ENCODE measurements at places on chromosomes 12 and 14. TPM values are rescaled to one million over a fixed set of nuclear protein-coding genes. Genes with fewer than 3 reads are reported as not detected.
A peak's percentile ranks its signal among the peaks of the same experiment; 100 is the strongest.

DNA sequence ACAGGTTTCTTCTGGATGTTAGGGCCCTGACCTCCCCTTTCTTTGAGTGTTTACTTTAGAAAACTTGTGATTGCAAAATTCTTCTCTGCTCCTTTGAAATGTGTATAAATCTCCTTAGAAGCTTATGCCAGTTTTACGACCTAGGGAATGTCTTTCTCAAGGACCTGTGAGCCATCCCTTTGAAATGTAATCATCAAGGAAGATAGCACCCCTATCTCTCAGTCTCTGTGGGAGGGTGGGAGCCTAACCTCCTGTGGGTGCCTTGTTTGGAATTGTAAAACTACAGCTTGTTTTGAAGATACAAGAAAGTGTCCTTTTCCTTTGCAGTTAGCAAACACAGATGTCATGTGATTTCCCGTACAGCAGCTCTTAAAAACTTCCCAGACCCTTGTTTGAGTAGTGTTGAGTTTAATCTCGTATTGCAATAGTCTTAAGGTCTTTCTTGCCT is 3.3 kb downstream of the OR10AD1 start:
- peak; percentile 30 for DNase-seq

Gene AGAP2
- 2.7 TPM for total RNA-seq

- DNase-seq = no peak
Observed at GRCh38 chr12:50387487-50387886, 8.9 kb downstream of the FAM186A start.

Gene GARIN6
- 7.8 TPM for total RNA-seq

DNA sequence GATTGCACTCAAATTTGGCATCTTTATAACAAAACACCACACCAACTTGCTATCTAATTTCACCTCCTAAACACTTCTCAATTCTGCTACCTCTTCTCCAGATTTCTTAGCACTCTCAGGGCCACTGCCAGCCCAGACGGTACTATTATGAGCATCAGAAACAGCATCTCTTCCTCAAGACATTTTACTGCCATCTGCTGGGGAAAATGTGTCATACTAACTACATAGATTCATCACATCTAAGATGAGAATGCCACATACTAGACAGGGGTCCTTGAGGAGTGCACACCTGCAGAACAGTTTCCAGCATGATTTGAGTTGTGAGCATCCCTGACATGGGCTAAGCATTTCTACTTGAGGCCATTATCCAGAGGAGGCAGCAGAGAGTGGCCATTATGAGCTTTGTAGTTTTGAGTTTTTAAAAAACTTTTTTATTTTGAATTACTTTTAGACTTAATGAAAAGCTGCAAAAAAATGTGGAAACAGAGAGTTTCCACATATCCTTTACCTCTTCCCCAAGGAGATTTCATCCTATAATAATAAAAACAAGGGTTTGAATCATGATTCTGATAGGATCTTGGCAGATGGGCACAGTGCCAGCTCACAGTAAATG is 15.1 kb upstream of the GRIP1 start:
- DNase-seq = peak; percentile 44

Gene EML5
- total RNA-seq = 19.3 TPM

Gene NABP2
- 30.4 TPM for total RNA-seq

- DNase-seq = no peak
Observed at GRCh38 chr12:2290516-2291065, 237.8 kb downstream of the CACNA1C start.

DNA sequence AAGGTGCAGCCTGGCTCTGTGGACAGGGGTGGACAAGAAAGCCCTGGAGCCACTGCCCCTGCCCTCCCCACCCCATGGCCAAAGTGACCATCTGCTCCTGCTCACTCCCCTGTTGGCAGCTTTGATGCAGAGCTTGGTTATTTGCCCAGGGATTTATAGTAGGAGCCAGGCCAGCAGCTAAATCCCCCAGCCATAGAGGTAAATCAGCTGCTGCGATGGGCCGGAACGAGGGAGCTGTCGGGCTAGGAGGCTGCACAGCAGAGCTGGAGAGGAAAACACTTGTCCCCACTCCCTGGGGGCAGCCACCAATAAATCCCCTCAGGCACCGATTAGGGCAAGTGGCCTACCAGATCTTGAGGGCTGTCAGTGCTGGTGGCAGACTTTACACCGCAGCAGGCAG is 26.0 kb downstream of the SMUG1 start:
- DNase-seq = no peak

- DNase-seq = no peak
Observed at GRCh38 chr12:115223322-115223721, 539.3 kb upstream of the TBX3 start.

DNA sequence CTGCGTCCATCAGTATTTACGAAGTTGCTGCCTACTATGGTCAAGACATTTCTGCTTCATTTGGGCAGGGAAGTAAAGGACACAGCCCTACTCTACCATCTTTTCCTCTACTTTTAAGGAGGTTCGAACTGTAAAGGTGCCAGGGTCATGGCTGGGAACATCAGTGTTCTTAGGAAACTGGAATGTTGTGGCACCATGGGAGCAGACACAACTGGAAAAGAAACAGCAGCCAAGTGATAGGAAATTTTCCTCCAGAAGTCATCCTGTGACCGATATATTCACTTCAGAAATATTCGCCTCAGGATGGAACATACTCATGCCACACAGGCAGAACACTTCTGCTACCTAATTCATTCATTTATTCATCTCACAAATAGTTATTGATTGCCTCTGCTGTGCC is 104.4 kb downstream of the ETV6 start:
- DNase-seq = no peak

DNA sequence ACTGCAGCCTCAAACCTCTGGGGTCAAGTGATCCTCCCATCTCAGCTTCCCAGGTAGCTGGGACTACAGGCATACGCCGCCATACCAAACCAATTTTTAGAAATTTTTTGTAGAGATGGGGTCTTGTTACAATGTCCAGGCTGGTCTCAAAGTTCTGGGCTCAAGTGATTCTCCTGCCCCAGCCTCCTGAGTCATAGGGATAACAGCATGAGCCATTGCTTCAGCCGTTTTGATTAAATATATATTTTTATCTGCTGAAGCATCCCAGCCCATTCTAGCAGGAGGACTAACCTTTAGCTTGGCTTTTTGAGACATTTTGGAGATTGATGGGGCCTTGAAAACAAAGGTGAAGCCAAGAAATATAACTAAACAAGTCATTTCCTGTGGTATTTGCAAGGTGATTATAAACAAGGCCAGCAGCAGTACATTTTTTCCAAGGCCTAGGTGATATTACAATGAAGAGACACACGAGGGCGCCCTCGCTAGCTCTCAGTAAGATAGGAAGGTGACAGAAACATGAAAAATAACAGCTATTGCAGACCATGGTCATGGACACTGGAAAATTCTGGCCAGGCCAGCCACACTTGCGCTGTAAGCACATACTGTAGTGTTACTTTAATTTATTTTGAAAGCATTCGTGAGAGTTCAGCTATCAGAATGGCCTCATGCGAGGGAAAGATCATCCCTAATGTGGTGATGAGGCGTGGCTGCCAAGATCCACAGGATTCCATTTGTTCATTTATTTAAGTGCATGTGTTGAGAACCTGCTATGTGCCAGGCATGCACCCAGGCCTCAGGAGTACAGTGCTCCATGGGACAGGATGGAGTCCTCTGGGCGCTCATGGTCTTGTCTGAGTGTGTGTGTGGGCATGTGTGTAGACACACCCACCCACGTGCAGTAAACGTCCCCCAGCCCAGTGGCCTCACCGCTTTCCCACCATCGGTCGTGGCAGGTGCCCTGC is 63.5 kb downstream of the DGLUCY start:
- peak; percentile 70 for DNase-seq

DNA sequence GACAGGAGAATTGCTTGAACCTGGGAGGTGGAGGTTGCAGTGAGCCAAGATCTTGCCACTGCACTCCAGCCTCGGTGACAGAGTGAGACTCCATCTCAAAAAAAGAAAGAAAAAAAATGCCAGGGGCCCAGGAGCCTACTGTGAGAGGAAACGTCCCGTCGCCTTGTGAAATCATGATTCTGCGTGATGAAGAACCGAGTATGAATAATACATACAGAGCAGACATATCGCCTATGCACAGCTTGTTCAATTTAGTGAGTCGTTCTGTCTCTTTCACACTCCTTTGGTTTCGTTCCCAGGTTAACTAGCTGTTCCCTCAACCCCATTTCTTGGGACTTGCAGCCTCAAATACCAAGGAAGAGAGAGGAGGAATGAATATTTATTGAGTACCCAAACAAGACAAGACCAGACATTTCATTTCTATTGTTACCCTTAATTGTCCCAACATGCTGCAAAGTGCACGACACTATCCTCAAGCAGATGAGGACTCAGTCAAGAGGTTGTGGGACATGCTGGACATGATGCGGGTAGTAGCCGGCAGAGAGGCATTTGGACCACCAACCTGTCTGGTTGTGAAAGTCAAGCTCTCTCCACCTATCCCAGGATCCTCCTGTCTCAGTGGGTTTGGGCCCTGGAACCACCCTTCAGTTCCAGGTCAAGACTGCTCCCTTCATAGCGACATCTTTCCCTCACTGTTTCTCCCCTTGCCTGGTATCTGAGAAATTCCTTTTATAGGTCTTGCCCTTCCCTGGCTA is 8.6 kb upstream of the CD27 start:
- no peak for DNase-seq

DNA sequence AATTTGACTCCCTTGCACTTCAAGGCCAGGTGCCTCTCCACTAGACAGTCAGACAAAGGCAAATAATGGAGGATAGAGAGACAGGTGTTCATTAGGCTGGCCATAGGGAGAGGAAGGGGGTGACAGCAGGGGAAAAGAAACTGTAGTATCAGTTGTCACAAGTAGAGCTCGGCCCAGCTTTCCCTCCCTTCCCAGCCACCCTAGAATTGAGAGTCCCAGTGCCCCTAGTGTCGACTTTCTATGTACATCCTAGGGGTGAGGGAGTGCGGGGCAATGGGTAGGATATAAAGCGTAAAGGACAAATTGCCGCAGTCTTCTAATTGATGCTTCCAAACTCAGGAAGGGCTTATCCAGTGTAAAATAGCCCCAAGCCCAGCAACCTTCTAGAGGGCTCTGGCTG is 39.0 kb downstream of the BAZ2A start:
- no peak for DNase-seq

DNA sequence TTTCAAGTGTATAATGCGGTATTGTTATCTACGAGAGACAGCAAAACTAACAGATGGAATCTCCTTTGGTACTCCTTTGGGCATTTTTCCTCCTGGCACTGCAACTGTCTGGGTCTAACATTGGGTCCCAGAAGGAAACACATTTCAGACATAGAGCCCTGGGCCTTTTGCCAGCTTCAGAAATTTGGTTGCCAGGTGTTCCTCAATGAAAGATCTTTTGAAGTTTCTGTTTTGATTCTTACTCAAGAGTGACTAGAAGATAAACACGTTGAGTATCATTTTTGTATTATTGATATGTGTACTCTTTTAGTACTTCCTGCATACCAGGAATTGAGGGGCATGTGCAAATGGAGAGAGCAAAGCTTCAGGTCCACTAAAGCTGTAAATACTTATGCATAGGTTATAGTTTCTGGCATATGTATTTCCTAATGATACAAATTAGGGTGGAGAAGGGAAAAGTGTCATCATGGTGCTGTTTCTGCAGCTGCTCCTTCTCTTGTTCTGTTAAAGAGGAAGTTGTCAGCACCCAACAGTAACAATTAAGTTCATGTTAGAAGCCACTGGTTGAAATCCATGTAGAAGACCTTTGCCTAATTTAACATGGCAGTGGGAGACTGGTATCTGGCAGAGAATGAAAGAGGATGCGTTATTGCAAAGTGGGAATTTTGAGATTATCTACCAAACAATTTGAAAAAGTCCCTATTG is 53.5 kb downstream of the SLC38A6 start:
- DNase-seq = no peak

- DNase-seq = no peak
Observed at GRCh38 chr14:61385002-61385685, 63.8 kb downstream of the PRKCH start.

Gene COA8
- 68.7 TPM for total RNA-seq

Gene KLRB1
- total RNA-seq = 0.25 TPM

- DNase-seq = no peak
Observed at GRCh38 chr14:76138119-76138757, 13.5 kb upstream of the GPATCH2L start.

- peak; percentile 43 for DNase-seq
Observed at GRCh38 chr12:107760207-107760808, 629 bp downstream of the PRDM4 start.

Gene LRCOL1
- total RNA-seq = 0.81 TPM

DNA sequence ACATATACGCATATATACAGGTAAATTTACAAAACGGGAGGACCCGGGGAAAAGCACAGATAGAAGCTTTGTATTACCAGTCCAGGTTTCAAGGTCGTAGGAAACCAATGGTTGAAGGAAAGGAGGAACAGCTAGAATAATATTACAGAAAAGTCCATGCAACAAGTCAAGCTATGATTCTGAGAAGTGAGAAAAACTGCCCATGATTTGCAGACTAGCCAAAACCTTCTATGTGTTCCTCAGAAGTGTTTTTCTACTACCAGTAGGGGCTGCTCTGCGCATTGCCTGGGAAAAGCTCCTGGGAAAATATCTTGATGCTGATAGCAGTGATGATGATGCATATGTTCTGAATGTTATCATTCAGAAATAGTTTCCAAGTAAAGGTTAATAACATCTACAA is 2.2 kb downstream of the PDZRN4 start:
- peak; percentile 57 for DNase-seq

Gene PRH2
- total RNA-seq = 1.3 TPM

DNA sequence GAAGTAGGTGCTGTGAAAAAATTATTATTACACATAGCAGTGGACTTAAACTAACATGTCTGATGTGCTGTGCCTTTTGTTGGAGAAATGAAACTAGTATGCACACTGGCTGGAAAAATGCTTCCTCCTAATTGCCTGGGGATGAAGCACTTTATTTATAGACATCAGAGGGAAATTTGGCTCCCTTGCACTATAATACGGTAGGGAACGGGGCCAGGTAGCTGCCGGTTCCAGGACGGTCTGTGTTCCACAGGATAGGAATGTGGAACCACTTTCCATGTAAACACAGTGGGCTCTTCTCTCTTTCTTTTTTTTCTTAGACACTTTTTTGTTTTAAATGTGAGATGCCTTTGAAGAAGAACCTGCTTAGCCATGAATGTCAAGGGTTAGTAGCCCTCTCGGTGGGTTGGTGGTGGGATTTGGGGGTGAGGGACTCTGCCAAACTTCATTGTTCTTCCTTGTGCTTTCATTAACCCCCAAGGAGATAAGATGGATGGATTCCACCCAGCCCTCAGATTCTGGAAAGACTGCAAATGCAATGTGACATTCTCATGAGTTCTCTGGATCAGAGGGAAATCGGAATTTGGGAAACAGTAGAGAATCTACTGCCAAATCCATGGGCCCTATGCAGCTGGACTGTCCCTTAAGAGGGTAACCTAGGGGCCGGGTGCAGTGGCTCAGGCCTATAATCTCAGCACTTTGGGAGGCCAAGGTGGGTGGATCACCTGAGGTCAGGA is 58.0 kb upstream of the GSC start:
- peak; percentile 65 for DNase-seq

DNA sequence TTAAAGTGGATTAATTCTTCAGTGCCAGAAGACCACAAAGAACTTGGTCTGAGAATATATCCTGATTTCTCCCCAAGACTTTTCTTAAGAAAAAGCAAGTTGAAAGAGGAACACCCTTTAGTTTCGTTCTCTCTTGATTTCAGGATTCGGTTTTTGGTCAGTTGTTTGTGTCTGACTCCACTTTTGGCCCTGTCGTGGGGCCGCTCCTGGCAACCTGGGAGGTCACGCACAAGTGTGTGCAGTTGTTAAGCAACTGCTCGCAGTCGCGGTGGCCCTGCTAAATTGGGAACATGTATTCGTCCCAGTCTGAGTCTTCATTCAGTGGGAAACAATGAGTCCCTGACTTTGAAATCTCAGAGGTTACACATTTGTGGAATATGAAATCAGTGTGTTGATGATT is 68.7 kb downstream of the RGS6 start:
- DNase-seq = peak; percentile 49

Gene RPL10L
- 68.8 TPM for total RNA-seq
